ENCODE measurements at places on chromosomes 5 and 9.

DNA sequence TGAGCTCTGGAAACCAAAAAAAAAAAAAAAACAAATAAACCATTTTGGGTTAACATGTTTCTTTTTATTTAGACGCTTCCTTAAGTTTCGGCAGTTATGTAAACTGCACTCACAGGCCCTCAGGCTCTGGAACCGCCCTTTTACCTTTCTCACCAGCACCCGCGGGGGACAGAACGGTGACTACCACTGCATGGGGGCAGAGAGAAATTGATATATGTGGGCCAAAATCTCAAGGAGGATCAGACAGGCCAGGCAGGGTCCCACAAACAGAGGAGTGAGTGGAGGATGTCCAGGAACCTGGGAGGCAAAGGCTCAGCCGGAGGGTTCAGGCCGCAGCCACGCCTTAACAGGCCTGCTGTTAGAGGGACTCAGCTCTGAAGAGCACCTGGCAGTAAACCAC is 54.4 kb downstream of the IRX2 start:
- no peak for DNase-seq

GRCh38 chr5:32831624-32832023 is 120.5 kb downstream of the NPR3 start:
- DNase-seq, result peak; percentile 10

DNA sequence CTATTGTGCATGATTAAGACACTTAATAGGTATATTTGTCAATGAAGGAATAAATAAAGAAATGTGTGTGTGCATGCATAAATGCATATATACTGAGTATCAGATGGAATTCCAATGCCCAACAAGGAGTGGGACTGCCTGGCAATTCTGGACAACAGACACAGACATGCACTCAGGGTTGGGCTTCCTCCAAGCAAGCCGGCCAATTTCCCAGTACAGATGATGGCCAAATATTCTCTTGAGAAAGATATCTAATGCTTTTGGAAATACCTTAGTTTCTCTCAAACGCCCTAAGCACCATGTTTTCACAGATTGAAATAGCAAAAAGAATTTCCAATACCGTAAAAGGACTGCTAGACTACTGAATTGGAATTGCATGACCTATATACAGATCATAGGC is 11.1 kb downstream of the FTMT start:
- DNase-seq, result no peak

GRCh38 chr5:132134384-132134783 is 60.8 kb downstream of the CSF2 start:
- peak; percentile 21 for DNase-seq

GRCh38 chr9:126793686-126794417 is 11.0 kb upstream of the ZBTB43 start:
- no peak for DNase-seq

- DNase-seq, result no peak
Observed at GRCh38 chr9:16125629-16126028, 572.8 kb downstream of the CCDC171 start.

DNA sequence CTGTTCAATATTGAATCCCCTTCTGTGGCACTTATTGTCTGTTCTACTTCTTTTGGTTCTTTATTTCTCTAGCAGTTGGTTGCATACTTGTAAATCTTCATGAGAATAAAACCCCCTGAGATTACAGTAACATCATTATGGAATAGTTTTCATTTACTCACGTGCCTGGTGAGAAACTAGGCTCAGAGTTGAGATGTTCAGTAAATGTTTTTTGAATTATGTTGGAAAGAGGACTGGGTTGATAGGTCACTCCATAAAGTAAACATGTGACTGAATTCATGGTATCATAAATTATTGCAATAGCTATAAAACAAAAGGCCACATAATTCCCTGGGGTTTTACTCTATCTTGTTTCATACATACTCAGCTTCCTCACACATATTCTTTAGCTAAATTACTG is 174.2 kb upstream of the C9orf72 start:
- DNase-seq, result no peak

DNA sequence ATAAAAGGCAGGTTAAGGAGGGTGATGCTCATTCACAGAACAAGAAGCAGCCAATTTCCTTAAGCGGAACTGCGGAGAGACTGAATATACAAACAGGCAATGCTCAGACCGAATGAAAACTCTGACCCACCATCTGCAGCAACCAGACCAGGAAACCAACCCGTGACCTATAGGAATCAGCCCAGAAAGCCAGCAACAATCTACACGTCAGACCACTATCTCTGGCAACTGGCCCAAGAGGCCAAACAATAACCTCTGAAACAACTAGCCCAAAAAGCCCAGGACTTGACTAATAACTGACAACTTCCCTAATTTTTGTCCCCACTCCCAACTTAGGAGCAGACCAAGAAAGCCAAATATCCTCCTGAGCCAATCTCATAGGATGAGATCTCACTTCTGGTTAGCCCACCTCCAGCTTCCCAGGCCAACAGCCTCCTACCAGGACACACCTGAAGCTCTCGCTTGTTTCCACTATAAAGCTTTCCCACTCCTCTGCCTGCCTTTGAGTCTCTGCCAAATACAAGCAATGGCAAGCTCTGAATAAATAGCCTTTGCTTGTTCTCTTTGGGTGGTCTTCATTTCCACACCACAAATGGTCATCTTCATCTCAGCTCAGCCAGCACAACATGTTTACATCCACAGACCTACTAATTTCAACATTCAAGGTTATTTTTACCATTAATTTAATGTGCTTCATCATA is 168.5 kb downstream of the HSD17B3 start:
- DNase-seq, result no peak

DNA sequence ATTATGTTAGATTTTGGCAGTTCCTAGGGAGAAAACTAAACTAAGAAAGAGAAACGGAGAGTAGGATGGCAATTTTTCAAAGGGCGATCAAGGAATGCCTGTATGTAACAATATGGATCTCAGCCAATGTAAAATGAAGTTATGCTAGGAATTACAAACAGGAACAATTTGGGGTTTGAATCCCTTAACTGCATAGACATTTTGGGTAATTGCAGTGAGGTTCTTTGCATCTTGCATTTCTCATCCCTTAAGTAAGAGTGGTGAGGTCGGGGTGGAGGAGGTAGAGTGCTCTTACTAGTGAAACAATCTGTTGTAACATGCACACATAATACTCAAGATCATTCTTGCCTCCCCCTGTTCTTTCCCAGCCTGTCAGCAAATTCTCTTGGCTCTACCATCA is 137.6 kb downstream of the NPR3 start:
- peak; percentile 34 for DNase-seq

- DNase-seq, result no peak
Observed at GRCh38 chr5:171975877-171976667, 30.4 kb downstream of the FBXW11 start.

GRCh38 chr9:90974016-90974415 is 172.4 kb downstream of the SYK start:
- DNase-seq, result no peak

DNA sequence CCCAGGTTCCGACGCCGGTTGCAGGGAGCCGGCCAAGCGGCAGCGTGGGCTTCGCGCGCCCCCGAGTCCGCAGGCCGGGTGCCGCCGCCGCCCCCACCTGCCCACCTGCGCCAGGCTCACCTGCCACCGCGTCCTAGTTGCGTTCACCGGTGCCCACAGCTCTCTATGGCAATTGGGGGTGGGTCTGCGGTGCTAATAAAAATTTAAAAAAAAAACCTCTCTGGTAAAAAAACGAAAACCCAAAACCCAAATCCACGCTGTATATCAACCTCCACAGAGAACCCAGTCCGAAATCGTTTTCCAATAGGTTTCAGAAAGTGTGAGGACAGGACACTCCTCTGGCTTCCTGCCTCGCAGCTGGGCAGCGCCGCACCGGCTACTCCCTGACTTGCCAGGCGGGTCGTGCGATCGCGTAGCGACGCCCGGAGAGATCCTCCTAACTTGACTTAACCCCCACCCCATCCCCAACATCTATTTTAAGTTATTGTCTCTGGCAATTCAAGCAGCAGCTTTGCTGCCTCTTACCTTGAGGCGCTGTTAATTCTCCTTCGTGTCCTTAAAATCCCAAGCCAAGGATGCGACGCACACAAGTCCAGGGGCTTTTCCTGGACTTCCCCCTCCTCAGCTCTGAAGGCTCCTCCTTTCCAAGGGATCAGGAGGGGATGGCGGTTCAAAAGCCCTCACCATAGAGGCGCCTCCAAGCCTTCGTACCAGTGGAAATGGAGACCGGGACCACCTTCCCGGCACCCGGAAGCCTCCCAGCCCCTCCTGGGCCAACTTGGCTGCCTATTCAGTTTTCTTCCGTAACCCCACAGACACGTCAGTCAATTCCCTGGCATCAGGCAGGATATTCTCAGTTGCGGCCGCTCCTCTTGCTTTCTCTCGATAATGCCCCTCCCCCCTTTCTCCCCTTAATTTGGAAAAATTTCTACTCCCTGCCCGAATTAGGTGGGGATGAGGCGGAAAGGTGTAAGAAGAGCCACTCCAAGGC is 1639.4 kb upstream of the C9orf72 start:
- no peak for DNase-seq

DNA sequence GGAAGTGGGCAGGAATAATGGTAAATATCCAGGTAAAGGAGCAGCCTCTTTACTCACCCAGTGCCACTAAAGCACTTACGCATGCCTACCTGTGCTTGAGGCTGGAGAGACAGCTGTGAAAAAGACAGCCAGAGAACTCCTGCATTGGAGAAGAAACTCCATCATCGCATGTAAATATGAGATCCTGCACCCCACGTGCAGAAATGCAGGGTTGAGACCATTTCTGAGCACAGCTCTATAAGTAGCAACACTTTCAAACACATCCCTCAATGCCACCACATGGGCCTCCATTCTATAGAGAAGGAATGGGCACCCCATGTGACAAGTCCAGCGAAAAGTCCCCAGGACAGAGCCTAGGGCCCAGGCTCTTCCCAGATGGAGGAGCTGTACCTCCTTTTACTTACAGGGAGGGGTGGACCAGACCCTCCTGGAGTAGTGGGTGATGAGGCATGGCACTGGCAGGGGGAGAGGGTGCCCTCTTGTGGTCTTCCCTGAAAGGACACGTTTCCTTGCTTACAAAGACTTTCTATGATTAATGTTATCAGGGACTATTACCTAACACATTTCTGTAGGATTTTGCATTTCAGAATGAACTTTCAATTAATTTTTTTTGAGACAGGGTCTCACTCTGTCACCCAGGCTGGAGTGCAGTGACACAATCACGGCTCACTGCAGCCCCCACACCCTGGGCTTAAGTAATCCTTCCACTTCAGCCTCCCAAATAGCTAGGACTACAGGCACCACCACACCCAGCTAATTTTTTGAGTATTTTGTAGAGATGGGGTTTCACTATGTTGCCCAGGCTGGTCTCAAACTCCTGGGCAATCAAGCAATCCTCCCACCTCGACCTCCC is 55.3 kb upstream of the IL17B start:
- DNase-seq, result peak; percentile 73

DNA sequence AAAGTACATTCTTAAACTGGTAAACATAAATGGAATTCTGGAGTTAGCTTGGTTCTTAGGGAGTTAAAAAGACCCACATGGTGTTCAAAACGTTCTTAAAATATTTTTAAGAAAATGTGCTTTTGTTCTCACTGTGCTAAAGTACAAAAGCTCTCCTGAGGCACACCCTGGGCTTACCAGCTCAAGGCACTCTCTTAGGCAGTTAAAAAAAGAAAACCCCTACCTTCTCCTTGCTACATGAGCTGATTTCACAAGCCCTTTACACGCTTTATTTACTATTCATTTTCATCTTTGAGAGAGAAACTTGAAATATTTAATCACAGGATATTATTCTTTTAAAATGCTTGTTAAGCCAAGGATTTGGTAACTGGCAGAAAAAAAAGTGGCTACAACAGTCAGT is 723.3 kb upstream of the GRAMD2B start:
- no peak for DNase-seq

DNA sequence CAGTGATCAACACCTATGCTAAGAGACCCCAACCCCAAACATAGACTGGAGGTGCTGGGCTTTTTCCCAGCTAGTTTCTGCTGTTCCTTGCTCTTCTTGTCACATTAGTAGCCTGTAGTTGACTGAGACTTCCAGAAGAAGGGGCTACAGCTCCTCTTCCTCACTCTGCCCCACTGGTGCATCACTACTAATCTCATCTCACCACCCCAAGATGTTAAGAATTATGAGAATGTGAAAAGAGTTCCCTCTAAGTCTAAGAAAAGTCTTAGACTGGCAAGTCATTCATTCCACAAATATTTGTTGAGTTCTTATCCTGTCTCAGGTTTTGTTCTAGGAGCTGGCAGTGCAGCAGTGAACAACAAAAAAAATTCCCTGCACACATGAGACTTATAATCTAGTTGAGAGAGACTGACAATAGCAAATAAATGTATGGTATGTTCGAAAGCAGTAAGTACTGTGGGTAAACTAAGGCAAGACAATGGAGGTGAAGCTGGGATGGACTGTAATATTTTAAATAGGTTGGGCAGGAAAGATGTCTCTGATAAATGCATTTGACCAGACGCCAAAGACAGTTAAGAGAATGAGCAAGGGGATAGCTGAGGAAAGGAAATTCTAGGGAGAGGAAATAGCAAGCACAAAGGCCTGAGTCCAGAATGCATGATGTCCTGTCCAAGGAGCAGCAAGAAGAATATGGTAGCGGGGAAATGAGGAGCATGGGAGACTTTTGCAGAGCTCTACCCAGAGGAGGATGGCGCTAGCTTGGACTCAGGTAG is 92.3 kb downstream of the PTCD2 start:
- peak; percentile 82 for DNase-seq

- DNase-seq, result peak; percentile 87
Observed at GRCh38 chr5:35924950-35925722, 13.3 kb downstream of the CAPSL start.

DNA sequence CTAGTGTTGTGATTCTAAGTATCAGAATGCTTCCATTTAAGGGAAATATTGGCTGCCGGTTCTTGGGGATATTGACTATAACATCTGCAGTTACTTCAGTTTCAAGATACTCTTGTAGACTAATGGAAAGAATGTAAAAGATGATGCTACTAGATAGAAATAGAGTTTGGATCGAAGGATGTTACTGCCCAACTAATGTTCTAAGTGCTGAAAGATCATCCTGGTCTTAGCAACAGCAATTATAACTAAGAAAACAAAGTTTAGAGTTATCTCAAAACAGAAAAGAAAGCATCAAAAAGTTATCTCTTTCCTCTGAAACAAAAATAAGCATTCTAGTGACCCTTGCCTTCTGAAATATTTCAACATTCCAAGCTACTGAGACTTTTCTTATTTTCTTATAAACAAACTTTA is 49.9 kb downstream of the ITGA1 start:
- DNase-seq, result peak; percentile 18

GRCh38 chr9:137311986-137312851 is 10.1 kb upstream of the NRARP start:
- DNase-seq, result no peak

DNA sequence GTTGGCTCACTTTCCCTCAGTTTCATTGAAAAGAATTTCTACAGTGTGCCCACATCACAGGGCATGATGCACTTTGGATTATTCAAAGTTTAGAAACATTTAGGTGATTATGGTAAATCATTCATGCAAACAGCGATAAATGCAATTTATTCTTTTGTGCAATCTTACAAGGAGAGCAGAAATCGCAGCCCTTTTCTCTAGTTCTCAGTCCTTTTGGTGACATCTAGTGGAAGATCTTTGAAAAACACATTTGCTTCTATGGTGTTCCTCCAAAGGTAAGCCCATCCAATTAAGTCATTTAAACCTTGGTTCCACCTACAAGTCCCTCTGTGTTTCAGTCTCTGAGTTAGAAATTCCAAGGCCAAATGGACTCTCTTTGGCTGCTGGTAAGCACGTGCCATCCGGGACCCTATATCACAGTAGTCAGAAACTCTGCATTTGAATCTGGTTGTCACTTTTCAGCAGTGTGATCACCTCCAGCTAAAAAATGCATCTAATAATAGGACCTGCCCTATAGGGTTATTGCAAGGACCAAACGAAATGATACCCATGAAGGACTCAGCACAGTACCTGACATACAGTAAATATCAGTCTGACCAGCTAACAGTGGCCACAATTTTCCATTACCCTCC is 66.4 kb downstream of the MACROH2A1 start:
- DNase-seq, result peak; percentile 64
